ENCODE measurements at places on chromosomes 16 and 17.

GRCh38 chr16:85087899-85088569 is 24.2 kb downstream of the CIBAR2 start:
- no peak for DNase-seq

- no peak for DNase-seq
Observed at GRCh38 chr16:4051591-4051990, 64.7 kb downstream of the ADCY9 start.

DNA sequence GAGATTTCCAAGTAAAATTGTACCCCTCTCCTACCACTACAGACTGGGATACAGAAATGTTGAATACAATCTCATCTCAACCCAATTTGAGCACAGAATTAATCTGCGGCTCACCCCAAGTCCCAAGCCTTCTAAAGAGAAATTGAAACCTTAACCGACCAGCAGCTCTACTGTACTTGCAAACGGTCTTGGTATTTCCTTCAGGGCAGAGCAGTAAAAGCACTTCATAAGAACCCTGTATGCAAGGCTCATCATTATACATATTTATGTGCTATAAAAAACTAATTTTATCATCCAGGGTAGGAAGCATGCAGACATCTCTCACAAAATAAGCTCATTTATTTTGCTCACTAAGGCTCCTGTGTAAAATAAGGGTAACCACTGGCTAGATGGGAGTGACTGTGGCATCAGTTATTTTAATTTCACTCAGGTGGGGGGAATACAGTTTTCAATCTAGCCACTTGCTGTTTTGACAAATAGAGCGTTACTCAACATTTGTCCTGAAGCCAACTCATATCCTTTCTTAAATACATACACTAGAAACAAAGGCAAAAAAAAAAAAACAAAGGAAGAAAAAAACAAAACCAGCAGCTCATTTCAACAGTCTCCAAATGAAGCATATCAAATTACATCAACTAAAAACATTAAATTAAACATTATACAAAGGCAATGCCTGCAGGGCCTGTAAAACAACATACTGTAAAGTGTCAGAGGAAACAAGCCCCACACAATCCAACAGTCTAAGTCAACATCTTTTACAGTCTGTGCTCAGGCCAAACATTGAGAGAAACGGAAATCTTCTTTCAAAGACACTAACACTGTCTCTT is 65.0 kb downstream of the PARN start:
- no peak for DNase-seq

- no peak for DNase-seq
Observed at GRCh38 chr17:79654350-79654959, 43.6 kb upstream of the RBFOX3 start.

DNA sequence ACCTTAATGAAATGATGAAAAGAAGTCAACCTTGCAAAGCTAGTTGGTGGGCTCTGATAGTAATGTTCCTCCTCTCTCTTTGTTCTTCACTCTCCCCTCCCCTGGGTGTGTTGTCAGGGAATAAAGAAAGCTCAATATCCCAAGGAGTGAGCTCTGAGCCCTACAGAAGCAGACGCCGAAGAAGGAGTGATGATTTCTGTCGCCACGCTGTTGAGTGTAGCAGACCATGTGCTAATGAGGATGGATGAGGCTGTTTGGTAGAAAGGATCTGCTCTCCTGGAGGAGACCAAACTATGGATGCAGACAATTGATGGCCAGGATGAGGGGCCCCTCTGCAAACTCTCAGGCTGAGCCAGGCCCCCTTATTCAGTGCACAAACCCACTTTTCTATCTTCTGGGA is 140.0 kb upstream of the DNAH9 start:
- DNase-seq: no peak

GRCh38 chr16:70520612-70521297 is 2.6 kb downstream of the COG4 start:
- DNase-seq: peak; percentile 7

DNA sequence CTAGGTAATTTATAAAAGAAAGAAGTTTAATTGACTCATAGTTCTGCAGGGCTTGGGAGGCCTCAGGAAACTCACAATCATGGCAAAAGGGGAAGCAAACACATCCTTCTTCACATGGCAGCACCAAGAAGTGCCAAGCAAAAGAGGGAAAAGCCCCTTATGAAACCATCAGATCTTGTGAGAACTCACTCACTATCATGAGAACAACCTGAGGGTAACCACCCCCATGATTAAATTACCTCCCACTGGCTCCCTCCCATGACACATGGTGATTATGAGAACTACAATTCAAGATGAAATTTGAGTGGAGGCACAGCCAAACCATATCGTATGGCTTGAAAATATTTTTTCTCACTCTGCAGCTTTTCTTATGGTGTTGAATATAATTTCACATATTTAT is 151.7 kb downstream of the ANKFN1 start:
- no peak for DNase-seq

- no peak for DNase-seq
Observed at GRCh38 chr17:29138971-29139691, 41.1 kb downstream of the MYO18A start.

DNA sequence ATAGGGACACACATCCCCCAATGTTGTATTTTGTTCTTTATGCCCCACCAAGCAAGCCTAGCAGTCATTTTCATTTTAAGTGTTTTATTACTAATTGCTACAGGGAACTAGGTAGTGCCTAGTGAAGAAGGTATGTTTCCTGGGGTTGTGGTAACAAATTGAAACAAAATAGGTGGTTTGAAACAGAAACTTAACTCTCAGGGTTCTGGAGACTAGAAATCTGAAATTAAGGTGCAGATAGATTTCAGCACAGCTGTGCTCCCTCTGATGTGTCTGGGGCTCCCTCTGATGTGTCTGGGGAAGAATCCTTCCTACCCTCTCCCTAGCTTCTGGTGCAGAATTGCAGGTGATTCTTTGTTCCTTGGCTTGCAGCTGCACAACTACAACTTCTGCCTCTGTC is 390.1 kb downstream of the ZFHX3 start:
- DNase-seq: no peak

DNA sequence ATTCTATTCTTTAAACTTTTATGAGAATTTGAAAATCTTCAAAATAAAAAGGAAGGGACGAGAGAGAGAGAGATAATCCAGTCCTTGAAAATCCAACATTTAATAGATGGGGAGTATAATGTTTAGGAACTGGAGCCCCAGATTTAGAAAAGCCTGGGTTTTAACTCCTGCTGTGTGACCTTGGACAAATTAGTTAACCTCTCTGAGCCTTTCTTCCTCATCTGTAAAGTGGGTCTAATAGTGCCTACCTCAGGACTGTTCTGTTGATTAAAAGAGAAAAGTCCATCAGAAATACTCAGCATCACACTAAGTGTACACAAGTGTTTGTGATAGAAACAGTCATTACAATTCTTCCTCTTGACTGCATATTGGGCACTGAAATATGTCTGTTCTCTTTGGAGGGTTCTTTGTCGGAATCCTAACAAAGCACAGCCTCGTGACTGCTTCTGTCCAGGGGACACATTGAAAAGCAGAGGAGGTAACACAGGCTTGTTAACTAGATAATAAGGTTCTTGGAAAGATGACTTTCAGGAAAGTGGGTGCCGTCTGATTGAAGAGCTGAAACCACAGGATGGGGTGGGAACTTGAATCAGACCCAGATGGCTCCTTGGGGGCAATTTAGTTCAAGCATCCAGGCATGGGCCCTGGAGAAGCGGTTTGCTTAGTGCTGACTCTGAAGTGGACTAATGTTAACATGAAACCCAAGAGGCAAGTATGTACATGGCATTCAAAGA is 128.2 kb downstream of the CLEC16A start:
- DNase-seq: no peak

DNA sequence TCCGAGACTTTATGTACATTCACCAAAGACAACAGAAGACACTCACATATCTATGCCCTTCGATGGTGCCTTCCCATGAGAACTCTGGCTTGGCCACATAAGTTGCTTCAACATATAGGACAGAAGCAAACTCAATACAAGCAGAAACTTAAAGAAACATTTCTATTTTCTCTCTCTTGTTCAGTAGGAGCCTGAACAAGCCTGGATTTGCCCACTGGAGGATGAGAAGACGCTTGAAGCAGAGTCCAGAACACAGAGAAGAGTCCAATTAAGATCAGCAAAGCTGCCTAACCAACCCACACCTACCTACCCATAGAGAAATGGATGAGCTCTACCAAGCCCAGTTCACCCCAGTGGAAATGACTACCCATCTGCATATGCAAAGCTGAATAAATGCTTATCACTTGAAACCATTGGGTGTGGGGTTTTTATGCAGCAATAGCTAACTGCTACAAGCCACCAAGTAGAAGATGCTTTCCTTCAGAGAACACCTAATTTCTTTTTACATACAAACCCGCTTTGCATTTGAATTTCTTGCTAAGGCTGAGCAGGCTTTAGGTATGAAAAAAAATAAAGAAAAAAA is 337.9 kb upstream of the DYNLRB2 start:
- DNase-seq: no peak

GRCh38 chr16:64975821-64976220 is 146.0 kb downstream of the CDH11 start:
- no peak for DNase-seq

- DNase-seq: no peak
Observed at GRCh38 chr17:78973792-78974520, 5.8 kb downstream of the LGALS3BP start.

DNA sequence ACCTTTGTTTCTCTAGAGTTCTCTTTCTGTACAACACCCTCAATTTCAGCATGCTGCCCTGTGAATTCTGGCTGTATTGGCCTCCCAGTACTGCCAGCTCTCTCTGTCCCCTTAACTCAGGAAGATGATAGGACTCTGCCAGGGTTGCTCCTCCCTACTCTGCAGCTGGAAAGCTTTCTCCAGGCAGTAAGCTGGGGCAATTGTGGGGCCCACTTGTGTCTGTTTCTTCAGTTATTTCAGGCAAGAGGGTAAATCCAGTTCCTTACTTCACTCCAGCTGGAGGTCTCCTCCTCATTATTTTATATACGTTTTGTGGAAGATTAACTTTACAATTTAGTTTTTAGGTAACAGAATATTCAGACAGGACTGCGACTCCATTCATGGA is 9.9 kb downstream of the C17orf100 start:
- DNase-seq: no peak

DNA sequence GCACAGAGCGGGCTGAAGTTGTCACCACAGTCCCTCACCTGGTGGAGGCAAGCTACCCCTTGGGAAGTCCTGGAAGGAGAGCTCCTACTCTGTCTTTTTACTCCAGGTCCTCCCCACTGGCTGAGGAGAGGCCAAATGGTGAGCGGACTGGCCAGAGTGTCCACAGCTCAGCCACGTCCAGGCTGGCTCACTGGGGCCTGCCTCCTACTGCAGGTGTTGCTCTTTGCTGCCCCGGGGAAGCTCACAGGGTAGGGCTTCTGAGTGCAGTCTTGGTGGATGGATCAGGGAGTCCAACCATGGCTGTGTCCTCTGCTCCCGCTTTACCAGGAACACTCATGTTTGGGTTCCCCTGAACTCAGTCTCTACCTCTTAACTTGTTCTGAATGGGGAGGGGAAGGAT is 2.7 kb downstream of the B9D1 start:
- no peak for DNase-seq

DNA sequence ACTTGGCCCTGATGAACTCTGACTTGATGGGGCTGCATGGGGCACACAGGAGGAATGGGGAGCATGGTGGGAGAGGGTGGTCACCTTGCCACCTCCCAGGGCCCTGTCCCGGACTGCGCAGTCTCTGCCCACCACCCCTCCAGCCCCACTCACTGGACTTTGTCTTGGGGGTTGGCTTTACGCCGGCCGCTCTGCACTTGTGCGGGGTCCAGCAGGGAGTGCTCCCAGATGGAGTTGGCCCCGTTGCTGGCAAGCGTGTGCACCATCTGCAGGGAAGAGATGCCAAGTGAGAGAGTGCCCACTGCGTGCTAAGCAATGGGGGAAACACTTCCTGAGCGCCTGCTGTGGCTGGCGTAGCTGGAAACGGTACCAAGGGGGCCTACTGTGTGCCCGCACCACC is 6.7 kb downstream of the GIT1 start:
- no peak for DNase-seq

DNA sequence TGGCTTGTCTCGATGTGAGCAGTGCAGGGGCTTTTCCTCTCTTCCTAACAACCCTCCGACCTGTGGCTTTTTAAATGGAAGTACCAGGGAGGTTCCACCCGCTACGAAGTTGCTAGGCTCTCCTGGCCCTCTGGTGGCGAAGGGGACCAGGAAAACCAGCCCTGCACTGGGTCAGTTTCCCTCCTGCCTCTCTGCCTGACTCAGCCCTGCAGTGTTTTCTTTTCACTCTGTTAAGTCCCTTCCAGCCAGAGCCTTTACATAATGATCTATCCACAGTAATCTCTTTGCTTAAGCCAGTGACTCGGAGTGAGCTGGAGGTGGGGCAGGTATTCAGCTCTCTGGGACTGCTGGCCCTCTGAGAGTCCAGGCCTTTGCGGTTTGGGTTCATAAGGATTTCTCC is 331.3 kb upstream of the EEF2KMT start:
- no peak for DNase-seq

- no peak for DNase-seq
Observed at GRCh38 chr16:57950382-57950781, 20.5 kb downstream of the CNGB1 start.

- DNase-seq: peak; percentile 70
Observed at GRCh38 chr16:50665128-50665878, 15.8 kb downstream of the SNX20 start.

DNA sequence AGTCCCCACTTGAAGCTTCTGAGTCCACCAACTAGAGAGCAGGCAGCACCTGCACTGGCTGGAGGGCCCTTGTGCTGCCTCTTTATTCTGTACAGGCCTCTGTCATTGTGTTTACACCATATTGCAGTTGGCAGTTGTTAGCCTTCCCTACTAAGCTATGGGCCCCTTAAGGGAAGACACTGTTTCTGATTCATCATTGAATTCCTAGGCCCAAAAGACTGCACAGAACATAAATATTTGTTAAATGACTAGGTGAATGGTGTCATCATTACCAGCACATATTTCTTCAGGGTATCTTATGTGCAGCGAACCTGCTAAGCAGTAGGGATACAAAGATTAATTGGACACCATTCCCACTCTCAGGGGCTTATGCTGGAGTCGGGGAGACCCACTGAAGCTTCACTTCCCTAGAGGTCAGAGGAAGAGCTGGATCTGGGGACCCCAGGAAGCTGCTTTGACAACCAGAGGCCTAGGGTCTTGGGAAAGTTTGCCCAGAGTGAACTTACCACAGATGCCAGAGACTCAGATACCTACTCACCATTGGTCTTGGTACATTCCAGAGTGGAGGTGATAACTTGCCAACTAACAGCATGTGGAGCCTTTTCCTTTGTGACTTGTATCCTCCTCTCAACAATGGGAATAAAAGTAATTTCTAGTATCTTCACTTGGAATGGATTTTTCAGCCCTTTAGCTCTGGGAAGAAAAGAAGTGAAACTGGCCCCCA is 28.7 kb upstream of the DDX52 start:
- DNase-seq: no peak

- DNase-seq: no peak
Observed at GRCh38 chr17:69733171-69734012, 318.9 kb downstream of the MAP2K6 start.

- no peak for DNase-seq
Observed at GRCh38 chr16:22381392-22381791, 7.0 kb upstream of the CDR2 start.

DNA sequence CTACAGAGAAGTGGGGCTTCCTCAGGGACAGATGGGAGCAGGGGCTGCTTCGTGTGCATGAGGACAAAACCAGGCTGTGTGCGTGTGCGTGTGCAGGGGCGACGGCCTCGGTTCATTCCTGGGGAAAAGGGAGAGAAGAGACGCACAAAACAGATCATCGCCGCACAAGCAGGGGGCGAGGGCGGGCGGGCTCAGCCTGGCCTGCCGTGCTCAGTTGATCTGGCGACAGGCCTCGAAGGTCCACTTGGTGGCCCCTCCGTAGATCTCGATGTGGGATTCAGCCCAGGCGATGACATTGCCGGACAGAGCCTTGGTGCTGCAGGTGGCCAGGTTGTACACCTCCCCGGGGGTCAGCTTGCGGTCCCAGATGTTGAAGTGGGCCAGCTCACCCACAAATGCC is 5.8 kb downstream of the NPTX1 start:
- DNase-seq: no peak

Data from KG1 (cell line).